ENCODE measurements at places on chromosomes 6 and 20.

DNA sequence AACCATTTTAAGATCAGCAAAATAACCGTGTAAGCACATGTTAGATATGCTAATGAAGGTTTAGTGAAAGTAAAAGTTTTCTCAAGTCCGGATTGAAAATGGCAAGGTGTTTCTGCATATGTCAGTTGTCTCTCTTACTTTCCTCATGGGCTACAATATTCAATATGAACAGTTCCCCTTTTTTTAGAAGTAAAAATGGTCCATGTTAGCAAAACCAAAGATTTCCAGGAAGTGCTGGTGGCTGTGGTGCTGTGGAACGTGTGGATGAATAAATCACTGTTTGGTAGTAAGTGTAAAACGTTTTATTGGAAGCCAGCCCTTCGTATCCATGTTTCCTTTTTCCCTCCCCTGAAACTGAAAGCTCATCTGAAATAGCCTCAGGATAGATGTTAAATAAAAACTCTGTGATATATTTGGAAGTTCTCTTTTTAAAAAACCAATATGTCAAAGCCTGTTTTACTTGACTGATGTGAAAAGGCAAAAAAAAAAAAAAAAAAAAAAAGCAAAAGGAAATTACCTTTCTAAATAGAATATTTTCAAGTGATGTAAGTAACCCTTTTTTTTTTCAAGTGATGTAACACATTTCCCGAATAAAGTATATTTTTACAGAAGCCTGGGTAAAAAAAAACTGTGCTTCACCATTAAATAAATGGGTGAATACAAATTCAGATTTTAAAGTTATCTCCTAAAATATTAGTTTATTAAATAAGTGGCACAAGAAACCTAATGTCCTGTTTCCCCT lies 41.9 kb downstream of the PLEKHG1 start:
- DNase-seq: no peak

GRCh38 chr20:63772781-63773518 lies 33.4 kb downstream of the SLC2A4RG start:
- DNase-seq: no peak

DNA sequence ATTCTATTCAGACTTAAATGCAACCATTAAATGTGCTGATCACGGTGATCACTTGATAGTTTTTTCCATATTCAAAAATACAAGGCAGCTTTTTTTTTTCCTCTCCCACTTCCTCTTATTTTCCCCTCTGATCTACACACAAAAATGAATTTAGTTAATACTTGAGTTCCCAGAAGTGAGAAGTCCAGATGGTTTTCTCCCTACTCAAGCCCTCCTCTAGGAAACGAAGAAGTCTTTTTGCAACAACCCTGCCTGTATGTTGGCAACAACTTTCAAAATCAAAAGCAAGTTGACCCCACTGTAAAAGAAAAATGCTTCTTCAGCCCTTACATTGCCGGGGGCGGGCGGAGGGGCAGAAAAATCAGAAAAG lies 24.3 kb downstream of the ARHGAP18 start:
- DNase-seq: no peak

DNA sequence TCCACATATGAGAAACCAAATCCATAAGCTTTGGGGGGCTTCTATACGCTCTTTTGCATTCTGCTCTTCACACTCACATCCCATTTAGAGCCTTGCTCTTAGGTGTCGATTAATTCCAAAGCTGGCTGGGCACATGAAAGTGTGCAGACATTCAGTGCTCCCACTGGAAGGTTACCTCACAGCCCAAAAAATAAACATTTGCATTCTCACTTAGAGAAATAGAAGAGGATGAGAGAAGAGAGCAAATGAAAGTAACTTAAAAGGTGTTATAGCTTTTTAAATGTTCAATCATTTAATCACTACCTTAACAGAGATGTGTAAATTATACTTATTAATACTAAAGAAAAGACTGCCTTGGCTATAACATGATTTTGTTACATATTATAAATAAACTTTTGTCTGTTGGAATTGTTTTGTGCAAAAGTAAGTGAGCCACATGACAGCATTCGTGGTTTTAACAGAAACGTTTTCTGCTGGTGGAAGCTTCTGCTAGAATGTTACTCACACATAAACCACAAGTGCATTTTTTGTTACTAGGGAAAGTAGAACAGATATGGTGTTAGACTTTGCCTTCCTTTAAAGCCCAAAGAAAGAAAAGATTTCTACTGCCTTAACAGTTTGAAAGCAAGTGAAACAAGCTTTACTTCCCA lies 116.7 kb downstream of the SIM1 start:
- no peak for DNase-seq
